Lower lobe of right lung (tissue), 2 donors: ENCODE measurements at places on chromosomes 6 and 20.
A peak's percentile ranks its signal among the peaks of the same experiment; 100 is the strongest.

DNA sequence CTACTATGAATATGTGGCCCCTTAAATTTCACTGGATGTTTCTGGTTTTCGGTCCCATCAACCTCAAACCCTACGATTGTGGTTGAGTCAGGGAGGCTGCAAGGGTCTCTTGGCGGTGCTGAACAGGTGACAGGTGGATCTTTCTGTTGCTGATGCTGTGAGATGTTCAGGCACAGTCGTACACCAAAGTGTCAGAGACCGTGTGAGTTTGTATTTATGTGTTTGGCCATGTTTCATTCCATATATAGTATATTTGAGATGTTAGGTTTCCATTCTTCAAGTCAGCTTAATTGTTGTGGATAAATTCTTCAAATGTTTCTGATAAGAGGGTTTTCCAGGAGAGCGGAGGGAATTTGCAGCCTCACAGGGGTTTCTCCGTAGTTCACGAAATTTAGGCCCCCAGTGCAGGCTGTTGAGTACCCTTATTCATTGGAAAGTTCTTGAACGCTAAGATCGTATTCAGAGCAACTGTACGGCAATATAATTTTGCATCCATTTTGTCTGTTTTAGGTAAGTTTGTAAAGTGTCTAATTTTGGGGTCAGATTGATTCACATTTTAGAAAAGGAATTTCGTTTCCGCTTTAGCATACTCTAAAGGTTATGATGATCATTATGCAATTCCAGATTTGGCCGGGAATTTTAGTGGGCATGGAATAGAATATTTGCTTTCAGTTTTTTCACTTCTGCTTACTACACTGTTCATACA lies 1.2 kb downstream of the TAB2 start:
- no peak for DNase-seq

DNA sequence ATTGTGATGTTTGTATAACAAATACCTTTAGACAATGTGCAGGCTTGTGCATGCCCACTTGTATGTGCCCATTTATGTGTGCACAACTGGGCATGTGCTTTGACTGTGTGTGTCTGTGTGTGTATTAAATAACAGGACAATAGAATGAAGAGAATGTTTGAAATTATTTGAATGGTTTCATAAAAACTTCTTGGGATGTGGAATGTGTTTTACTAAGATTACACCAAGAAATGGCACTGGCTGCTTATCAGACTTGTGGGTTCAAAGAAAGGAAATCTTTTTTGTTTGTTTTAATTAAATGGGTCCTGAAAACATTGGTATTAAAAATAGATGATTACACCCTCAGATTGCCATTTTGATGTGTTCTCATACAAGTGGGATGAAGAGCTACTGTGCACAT lies 191.6 kb upstream of the CCN2 start:
- DNase-seq, result no peak

DNA sequence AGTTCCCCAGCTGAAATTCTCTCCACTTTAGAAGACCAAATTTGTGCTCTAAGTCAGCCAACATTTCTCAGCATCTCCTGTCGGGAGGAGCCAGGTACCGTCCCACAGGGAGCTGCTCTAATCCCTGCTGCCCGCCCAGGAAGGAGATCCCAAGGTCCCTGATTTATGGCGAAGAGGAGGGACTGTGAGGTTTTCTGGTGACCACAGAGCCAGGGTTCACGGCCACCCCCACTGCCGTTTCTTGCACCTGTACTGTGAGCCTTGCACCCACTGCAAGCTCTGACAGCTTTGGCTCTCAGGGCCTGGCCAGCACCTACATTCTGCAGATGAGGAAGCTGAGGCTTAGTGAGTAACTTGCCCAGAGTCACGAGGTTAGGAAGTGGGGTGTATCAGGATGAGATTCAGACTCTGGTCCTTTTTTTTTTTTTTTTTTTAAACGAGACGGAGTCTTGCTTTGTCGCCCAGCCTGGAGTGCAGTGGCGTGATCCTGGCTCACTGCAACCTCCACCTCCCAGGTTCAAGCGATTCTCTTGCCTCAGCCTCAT lies 34.9 kb downstream of the FOXC1 start:
- no peak for DNase-seq

- DNase-seq, result no peak
These were observed 101.4 kb upstream of the CEP85L start for GRCh38 chr6:118752803-118753202.

DNA sequence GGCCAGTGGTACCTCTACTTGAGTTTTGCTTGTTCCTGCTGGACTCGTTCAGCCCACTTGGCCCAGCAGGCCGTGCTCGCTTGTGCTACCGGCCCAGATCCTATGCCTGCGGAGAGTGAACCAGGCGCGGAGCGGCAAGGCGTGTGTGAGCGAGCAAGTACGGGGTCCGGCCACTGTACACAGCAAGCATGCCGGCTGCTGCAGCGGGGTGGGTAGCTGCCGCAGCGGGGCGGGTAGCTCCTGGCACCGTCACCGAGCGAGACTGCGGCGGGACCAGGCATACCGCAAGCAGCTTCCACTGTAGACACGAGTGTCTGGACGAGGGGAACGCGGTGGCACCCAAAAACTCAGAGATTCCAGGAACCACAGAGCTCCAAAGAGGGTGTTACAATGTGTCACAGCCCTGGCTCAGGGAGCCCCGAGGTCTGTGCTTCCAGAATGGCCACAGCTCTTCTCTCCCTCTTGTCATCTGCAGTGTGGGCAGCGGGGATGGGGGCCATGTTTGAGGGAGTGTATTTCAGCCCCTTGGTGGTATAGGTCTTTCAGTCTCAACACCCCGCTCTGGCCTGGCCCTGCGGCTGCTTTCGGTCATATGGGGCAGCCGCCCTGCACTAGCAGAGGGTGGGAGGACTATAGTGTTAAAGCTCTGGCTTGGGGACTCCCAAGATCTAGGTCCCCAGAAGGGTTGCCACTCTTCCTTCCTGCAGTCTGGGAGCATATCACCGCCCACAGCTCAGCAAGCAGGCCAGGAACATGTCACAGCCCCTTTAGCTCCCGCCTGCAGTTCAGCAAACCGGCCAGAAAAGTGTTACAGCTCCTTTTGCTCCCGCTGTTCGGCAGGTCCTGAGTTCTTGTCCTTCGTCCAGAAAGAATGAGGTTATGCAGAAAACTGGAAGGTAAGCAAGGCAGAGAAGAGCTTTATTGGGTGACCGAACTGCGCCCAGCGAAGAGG lies 6.1 kb upstream of the RWDD1 start:
- peak; percentile 51 for DNase-seq

- no peak for DNase-seq
These were observed 124.2 kb upstream of the FAM83B start for GRCh38 chr6:54722328-54722727.

DNA sequence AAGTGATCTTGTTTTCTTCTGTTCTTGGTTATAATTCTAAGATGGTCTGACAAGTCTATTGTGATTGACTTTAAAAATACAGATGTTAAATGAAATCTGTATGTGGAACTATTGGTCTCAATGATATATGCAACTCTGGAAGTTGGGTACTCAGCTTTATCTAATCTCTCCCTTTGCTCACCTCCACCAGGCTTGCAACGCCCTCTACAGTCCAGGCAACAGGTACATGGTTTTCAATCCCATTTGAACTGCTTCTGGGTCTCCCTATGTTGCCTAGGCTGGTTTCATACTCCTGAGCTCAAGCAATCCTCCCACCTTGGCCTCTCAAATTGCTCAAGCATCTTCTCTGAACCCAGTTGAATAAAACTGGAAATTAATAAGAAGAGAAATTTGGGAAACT lies 25.6 kb upstream of the HLA-DQB1 start:
- peak; percentile 50 for DNase-seq

GRCh38 chr6:24768361-24768760 lies 6.4 kb upstream of the GMNN start:
- DNase-seq, result no peak

- no peak for DNase-seq
These were observed 56.1 kb upstream of the LAMP5 start for GRCh38 chr20:9458138-9458796.

DNA sequence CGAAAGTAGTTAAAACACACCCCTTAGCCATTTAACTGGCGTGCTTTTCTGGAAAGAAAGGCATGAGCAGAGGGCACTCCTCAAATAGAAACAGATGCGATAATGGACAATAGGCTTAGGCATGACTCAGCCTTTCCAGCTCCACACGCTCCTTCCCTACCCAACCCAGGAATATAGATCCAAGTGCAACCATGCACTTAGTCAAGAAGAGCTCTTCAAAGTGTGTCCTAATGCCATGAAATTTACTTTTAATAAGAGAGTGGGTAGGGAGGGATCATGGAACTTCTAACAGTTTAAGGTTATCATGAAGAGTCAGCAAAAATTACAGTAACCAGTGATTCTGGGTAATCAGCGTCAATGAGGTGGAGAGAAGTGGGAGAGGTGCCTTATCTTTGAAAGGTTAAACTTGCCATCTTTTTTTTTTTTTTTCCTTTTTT lies 2.4 kb upstream of the EFHC1 start:
- DNase-seq, result no peak

DNA sequence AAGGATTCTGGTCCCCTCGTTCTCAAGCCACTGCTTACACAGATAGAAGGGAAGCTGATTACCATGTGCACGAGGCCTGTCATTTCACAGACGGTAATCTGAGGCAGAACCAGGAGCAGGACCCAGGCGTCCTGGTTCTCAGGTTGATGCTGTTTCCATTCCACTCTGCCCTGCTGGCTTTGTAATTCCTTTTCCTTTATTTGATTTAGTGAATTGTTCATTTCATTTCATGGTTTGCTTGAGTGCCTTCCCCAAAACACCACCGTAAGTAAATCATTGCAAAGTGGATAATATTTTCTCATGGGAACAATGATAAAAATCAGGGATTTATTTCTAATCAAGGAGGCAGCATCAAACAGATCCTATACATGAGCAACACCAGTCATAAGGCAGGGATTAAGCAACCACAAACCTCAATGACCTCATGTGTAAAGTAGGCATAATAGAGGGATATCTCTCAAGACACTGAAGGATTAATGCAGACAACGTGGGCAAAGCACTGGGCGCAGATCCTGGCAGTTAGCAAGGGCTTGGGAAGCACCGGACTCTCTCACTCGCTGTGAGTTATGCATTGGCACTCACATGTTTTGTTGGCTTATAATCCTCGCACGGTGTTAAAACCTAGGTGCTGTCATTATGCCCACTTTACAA lies 229.5 kb upstream of the FOXQ1 start:
- no peak for DNase-seq

- DNase-seq, result no peak
These were observed 81.4 kb downstream of the DLL1 start for GRCh38 chr6:170209354-170210025.

DNA sequence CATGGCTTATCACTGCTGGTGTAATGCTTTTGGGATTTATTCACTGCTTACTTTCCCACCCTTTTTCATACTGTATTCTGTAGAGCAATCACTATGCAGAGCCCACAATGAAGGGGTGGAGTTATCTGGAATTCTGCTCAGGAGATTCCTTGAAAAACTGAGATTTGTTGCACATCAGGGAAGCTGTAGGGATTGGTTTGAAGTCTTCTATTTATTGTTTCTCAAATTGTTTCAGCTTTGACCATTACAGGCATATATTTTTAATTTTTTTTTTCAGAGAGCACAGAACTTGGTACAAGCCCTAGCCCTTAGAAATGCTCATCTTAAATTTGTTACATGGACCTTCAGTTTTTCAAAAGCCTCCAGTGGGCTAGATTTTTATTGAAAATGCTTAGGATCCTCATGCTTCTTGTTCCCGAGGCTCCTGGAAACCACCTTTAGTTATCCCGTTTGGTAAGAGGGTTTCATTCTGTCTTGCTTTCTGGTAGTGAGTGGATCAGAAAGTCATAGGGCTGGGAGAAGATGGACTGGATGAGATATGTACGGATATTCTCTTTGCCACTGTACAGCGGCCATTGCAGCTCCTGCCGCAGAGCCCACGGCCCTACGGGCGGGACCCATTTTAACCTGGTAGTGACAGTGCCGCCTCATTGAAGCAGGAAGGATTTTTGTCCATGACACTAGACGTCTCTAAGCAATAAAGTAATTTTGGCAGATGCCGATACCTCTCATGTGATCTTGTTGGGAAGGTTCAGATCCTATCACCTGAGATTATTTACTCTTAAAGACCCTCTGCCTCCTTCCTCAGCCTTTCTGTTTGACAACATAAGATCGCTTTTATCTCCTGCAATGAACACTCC lies 45.3 kb upstream of the ZNF184 start:
- DNase-seq, result no peak
